Activated CD4-positive, alpha-beta T cell treated with anti-CD3 and anti-CD28 coated beads, Interleukin-10, Interleukin-2, amounts not matched to agents 100 ng/mL and 50 ng/mL, durations not matched to agents 16 hours and 8 hours (primary cell): ENCODE measurements at places on chromosomes 5 and 9.

DNA sequence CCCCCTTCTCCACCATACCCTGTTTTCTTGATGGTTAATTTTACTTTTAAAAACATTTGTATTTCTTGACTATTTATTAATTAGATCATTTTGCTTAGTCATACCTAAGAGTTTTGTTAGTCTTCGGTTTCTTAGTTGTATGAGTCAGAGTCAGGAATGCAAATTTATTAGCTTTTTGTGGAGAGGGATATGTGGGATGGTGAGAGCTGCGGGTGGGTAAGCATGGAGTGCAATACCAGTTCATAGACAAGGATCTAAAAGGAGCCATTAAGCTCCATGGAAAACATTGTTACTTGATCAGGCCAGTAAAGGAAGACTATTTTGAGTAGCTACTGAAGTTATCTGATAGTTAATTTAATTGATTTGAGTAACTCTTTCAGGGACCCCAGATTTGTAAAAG is 77.5 kb downstream of the ZSWIM6 start:
- DNase-seq, result no peak

DNA sequence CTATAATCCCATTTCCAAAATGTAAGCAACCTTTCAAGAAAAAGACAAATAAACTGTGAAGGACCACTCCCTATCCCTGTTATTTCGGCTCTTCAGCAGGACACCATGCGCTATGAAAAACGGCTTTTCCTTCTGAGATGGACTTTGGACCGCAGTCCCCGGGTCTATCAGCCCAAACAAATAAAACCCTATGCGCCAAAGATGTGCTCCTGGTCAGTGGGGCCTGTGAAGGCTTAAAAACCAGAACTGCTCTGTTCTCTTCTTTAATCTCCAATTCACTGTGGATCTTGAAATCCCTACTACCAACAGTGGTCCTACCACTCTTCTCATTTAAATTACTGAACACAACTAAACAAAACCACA is 33.3 kb downstream of the RAPGEF1 start:
- no peak for DNase-seq

DNA sequence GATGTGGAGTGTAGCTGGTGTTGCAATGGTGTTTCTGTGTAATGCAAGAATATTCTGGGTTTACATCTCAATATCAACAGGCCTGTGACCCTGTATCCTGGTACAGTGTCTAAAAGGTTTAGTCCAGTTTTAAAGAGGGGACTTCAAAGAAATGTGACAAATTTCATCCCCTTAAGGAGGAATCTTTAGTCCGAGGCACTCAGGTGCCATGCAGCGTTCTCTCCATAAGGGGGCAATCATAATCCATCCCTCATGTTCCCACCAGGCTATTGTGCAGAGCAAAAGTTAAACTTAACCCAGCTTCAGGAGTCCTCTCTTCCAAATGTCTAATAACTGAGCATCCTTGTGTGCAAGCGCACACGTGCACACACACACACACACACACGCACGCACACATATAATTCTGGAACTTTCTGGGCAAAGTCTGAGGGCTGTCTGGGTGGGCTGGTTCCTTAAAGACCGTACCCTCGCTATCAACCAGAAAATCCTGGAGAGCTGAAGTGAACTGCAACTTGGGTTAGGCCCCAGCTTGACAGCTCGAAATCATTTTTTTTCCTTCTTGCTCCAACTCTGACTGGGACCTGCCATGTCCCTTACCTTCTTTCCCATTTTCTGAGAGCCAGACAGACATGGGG is 46.0 kb downstream of the CRB2 start:
- peak; percentile 32 for DNase-seq

GRCh38 chr5:142841511-142842265 is 71.5 kb downstream of the ARHGAP26 start:
- no peak for DNase-seq

DNA sequence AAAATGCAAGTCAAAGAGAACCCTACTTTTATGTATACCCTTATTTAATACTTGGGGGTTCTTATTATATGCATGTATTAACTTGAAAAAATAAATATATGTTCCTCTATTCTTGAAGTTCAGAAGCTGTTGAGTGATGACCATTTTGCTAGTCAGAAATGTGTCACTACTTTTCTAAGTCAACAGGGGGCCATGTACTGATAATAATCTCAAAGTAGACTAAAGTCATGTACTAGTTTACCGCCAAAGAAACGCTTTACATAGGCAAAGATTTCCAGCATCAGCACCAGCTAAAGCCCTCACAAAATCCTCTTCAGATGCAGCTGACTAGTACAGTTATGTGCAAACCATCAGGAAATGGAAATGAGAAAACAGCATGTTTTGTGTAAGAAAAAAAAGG is 5.7 kb upstream of the BHMT start:
- no peak for DNase-seq
